ENCODE measurements at places on chromosomes 2 and 18.
A peak's percentile ranks its signal among the peaks of the same experiment; 100 is the strongest.

- no peak for DNase-seq
Observed at GRCh38 chr2:46610021-46610420, 130.7 kb downstream of the TMEM247 start.

- DNase-seq: peak; percentile 19
Observed at GRCh38 chr2:64978514-64979268, 10.5 kb upstream of the SLC1A4 start.

DNA sequence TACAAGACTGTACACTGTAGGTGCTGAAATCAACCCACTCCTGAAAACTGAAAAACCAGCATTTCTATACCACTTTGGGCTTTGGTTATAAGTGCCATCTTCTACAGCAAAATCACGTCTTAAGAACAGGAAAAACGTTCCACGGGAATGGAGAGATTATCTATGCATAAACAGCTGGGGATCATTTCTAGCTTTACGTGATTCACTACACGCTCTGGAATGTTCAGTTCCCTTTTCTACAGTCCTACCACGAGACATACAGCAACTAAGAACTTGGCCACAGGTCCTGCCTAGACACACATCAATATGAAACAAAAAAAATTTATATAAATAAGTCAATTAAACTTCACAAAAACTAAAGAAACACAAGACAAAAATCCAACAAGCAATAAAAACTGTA is 3.6 kb downstream of the CXCR4 start:
- no peak for DNase-seq

DNA sequence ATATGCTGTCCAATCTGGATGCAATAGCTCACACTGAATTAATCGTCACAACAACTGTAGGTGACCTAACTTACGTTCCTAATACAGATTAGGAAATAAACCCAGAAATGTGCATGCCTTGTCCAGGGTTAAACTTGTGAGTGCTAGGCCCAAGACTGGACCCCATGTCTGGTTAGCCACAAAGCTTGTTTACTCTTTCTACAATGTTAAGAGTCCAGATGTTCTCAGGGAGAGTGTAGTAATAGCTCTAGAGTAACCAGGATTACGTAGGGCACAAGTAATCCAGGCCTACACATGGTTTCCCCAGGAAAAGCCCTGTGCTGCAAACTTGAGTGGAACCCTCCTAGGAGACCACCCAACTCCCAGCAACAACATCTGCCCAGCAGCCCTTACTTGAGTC is 26.2 kb downstream of the TRIB2 start:
- DNase-seq: no peak

DNA sequence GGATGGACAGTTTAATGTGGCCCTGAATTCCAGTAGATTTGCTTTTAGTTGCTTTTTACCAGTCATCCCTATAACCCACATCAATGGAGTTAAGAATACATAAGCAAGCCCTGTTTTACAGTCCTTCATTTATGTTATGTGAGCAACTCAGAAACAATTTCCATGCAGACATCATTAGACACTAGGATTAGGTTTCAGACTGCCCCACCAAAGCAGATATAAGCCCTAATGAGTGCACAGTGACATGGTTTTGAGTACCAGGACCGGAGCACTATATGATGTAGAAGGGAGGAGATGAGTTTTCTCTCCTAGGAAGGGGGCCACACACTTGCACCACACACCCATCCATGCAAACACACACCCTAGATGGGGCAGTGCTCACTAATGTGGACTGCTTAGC is 15.5 kb downstream of the KCNS3 start:
- no peak for DNase-seq

GRCh38 chr2:119678021-119678656 is 862 bp upstream of the TMEM177 start:
- no peak for DNase-seq

DNA sequence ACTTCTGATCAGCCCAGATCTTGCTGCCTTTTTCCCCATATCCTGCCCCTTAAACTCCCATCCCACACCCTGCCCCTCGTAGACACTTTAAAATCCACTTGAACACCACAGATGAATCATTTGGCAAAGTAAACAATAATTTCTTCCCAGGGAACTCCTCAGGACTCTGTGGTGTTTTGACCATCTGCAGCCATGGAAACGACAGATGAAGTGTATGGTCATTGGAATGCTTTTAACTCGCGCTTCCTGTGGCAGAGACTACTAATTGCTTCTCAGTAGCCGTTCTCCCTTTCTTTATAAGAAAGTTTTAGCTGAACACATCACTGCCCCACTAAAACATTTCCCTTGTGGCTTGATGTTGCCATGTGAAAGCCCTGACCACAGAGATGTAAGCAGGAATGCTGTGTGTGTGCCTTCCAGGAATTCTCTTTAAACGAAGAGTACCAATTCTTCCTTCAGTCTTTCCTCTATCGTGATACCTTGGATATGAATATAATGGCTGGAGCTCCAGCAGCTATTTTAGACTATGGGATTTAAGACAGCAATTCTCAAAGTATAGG is 92.7 kb upstream of the PARD3B start:
- no peak for DNase-seq

GRCh38 chr2:129605646-129606045 is 373.8 kb upstream of the RAB6C start:
- DNase-seq: no peak

GRCh38 chr2:190514676-190515075 is 19.8 kb downstream of the NEMP2 start:
- no peak for DNase-seq

GRCh38 chr2:72993147-72993932 is 76.0 kb downstream of the EMX1 start:
- DNase-seq: peak; percentile 48

- DNase-seq: no peak
Observed at GRCh38 chr2:3491306-3491705, 28.0 kb downstream of the ADI1 start.

DNA sequence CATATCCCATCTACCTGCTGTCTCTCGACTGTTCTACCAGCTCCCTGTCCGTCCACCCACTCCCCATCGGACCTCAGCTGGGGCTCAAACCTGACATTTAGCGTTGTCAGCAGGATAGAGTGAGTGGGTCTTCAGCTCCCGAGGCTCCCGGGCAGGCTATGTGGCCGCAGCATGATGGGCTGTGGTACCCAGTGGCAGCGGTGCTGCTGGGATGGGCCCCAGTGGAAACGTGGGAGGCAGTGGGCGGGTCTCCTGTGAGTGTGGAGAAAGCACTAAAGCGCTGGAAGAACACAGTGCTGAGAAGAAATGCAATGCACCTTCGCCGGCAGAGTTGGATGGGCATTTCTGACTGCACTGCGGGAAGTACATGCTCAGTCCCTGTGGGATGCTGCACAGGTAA is 204.8 kb upstream of the SYT4 start:
- DNase-seq: no peak

DNA sequence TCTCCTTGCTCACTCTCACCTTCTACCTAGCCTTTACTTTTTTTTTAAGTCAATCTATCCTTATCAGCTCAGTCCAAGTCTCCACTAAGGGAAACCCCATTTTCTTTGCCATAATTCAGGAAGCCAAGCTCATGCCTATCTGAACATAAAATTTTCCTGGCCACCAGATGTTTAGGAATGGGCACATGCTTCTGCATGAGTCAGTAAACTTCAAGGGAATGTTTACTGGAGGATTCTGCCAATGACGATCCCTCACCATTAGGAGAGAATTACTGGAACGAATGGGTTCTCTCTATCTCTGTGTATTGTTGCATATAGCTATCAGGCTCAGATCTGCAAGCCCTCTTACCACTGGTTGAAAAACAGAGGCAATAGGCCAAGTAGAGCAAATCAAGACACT is 731.7 kb upstream of the ZNF804A start:
- DNase-seq: no peak

- no peak for DNase-seq
Observed at GRCh38 chr2:58517881-58518280, 276.8 kb upstream of the FANCL start.

GRCh38 chr2:226364217-226364616 is 435.4 kb downstream of the IRS1 start:
- no peak for DNase-seq

- DNase-seq: peak; percentile 20
Observed at GRCh38 chr2:160353166-160353565, 140.4 kb downstream of the RBMS1 start.

DNA sequence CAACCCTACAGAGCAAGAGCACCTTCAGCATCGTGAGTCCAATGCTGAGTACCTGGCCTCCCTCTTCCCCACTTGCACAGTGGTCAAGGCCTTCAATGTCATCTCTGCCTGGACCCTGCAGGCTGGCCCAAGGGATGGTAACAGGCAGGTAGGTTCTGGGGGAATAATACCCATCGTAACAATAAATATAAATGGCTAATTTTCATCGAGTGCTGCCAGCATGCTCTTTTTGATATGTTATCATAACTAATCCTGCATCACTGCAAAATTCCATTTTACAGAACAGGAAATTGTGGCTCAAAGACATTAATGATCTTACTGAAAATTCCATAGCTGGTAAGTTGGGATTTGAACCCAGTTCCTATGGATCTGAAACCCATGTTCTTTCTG is 22.2 kb downstream of the STEAP3 start:
- DNase-seq: no peak

DNA sequence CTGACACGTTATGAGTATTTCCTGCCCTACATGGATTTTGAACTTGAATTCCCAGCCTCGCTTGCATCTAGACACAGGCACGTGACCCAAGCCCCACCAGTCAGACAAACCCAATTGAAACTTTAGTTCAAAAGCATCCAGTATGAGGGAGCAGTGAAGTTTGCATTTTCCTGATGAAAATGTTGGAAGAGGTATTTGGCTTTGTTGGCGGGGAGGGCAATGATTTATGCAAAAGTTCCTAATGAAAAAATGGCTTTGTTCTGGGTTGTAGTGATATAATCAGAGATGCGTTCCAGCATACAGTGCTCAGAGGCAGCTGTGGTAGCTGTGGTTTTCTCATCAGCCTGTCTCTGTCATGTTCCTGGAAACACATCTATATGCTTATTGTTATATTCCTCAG is 36.8 kb upstream of the CPS1 start:
- DNase-seq: no peak

DNA sequence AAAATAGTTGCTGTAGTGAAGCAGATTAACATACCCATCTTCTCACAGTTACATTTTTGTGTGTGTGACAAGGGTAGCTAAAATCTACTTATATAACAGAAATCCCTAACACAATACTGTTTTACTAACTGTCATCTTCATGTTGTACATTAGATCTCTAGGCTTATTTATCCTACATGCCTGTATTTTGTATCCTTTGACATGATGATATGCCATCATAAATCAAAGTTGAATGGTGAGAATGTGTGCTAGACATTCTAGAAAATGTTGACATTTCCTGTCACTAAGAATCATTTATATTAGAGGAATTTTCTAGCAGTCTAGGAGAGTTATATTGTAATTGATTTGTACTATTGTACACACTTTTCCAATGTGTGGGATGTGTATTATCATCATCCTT is 21.5 kb upstream of the CALCRL start:
- DNase-seq: no peak

DNA sequence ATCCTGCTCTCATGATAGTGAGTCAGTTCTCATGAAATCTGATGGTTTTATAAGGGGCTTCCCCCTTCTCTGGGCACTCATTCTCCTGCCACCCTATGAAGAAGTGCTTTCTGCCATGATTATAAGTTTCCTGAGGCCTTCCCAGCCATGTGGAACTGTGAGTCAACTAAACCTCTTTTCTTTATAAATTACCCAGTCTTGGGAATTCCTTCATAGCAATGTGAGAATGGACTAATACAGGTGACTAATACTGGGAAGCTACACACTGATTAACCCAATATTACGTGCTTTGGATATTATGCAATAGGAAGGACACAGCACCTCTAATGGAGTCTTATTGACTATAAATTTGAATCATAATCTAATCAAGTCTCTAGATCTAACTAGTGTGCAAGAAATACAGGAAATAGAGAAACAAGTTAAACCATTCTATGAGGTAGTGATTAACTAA is 107.2 kb upstream of the ETAA1 start:
- DNase-seq: no peak

DNA sequence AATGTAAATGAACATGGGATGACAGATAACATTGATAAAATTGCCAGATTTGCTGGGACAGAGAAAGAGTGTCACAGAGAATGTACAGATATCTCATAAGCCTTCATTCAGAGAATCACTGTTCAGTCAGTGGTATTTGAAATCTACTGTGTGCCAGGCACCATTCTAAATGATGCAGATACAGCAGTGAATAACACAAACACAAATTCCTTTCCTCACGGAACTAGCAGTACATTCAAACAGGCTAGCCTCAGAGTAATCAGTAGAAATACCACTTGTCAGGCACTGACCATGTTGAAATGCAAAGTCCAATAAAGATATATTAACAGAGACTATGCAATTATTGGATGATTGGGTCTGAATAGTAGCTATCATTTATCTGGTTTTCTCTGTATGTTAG is 211.0 kb downstream of the RDH14 start:
- no peak for DNase-seq

DNA sequence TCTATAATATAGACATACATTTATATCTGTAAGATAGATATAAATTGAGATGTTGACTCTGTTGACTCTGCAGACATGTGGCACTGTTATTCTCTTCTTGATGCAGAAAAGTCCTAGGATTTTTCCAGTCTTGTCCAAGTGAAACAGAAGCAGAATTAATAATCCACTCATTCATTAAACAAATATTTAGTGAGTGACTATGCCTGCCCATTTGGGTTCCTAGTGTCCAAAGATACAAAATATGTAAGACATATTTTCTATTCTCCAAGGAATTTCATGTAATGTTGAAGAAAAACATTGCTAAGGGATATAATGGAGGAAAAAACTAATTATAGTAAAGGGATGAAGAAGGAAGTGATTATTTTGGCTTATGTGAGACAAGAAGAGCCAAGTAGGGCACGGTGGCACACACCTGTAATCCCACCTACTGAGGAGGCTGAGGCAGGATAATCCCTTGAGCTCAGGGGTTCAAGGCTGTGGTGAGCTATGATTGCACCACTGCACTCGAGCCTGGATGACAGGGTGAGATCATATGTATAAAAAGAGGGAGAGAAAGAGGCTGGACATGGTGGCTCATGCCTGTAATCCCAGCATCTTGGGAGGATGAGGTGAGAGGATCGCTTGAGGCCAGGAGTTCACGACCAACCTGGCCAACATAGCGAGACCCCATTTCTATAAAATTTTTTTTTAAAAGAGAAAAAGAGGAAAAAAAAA is 19.9 kb upstream of the PLEKHH2 start:
- no peak for DNase-seq

All from Jurkat, Clone E6-1 (cell line).